ENCODE measurements at places on chromosomes 6 and 20. TPM values are rescaled to one million over a fixed set of nuclear protein-coding genes. Genes with fewer than 3 reads are reported as not detected.

The PROKR2 gene
- polyA plus RNA-seq = not detected

The RHAG gene
- polyA plus RNA-seq = 0.88 TPM

The TFAP2A gene
- 32.1 TPM for polyA plus RNA-seq

The HINT3 gene
- 25.4 TPM for polyA plus RNA-seq

The NRN1 gene
- 3.9 TPM for polyA plus RNA-seq

The TRMT6 gene
- polyA plus RNA-seq = 18.4 TPM

The SRSF3 gene
- polyA plus RNA-seq = 606 TPM

The GINM1 gene
- polyA plus RNA-seq = 72.9 TPM

The NR2E1 gene
- polyA plus RNA-seq = not detected

The BHLHE23 gene
- polyA plus RNA-seq = not detected

The MAP3K4 gene
- 36.6 TPM for polyA plus RNA-seq

The CHD6 gene
- polyA plus RNA-seq = 55.4 TPM
